ENCODE measurements at places on chromosomes 3 and 15. TPM values are rescaled to one million over a fixed set of nuclear protein-coding genes. Genes with fewer than 3 reads are reported as not detected.

GRCh38 chr3:169666376-169667165 is 3.1 kb upstream of the MECOM start:
- no peak overlapping the region for H3K4me3 ChIP-seq
- DNase-seq, result no peak
- peaks cover 88% of the 10 kb centered on the region for H3K27me3 ChIP-seq
- no peak overlapping the region for H3K27ac ChIP-seq
- H3K36me3 ChIP-seq, result no peaks in the 10 kb centered on the region
- 0 out of 2 replicates have a peak, but pooled peaks cover 5% of the 10 kb centered on the region for H3K4me1 ChIP-seq

Gene OCA2
- not detected for total RNA-seq

- no peak for DNase-seq
- H3K27me3 ChIP-seq, result no peaks in the 10 kb centered on the region
- no peaks in the 10 kb centered on the region for H3K36me3 ChIP-seq
- no peak overlapping the region for H3K4me3 ChIP-seq
- no peak overlapping the region for H3K27ac ChIP-seq
- H3K4me1 ChIP-seq, result peaks cover 15% of the 10 kb centered on the region
Measured at GRCh38 chr3:99559196-99559595, 79.2 kb upstream of the COL8A1 start.

GRCh38 chr3:21062831-21063294 is 688.1 kb downstream of the ZNF385D start:
- 0 out of 2 replicates have a peak, but pooled peaks cover 5% of the 10 kb centered on the region for H3K4me1 ChIP-seq
- no peaks in the 10 kb centered on the region for H3K27me3 ChIP-seq
- peak; percentile 33 for DNase-seq
- no peak overlapping the region for H3K4me3 ChIP-seq

- no peaks in the 10 kb centered on the region for H3K36me3 ChIP-seq
- H3K4me3 ChIP-seq, result no peak overlapping the region
- H3K4me1 ChIP-seq, result no peaks in the 10 kb centered on the region
- DNase-seq, result no peak
- H3K27ac ChIP-seq, result no peak overlapping the region
Measured at GRCh38 chr15:100311154-100311625, 30.6 kb downstream of the ADAMTS17 start.

DNA sequence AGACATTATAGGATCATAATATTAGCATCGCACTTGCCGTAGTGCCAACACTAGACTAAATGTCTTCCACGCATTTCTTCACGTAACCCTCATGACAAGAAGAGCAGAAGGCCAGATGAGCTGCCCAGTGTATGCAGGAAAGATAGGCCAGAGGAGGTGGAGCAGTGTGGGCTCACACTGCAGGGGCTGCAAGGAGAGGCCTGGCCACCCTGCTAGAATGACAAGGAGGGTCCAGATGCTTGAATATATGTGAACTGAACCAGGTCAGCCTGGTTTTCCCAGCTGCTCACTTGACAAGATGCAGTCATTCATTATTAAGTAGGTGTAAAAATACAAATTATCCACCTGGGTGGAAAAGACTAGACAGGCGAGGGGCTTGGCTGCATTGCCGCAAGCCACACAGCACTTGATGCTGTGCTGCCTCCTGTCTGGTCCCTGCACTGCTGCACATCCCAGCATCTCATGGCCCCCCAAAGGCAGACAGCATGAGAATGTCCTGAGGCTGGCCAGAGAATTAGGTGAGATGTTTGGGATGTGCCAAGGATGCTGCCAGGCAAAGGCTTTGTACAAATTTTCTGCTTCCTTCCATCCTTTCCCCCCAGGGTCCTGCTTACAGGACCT is 115.2 kb downstream of the NTRK3 start:
- H3K4me1 ChIP-seq, result no peaks in the 10 kb centered on the region
- H3K36me3 ChIP-seq, result no peaks in the 10 kb centered on the region
- no peak for DNase-seq
- H3K27ac ChIP-seq, result no peak overlapping the region

Gene ECE2
- total RNA-seq, result not detected

DNA sequence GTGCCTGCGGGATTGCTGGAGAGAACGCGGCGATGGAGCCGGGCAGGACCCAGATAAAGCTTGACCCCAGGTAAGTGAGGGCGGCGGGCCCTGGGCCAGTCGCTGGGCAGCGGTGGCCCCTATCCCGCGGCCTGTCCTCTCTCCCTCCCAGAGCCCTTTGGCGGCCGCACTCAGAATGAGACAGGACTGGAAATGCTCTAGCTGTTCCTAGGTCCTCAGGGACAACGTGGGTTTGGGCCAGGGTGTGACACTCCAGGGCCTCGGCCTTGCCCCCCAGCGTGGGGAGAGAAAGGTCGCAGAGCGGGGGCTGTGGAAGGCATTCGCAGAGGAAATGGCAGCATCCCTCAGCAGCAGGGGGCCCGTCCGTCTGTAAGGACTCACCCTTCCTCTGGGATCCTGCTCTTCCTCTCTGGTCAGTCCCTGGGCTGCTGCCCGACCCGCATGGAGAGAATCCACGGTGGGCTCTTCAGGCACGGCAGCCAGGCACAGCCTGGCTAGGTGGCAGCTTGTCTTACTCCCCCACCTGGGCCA is 412 bp downstream of the SLC51A start:
- no peaks in the 10 kb centered on the region for H3K27me3 ChIP-seq
- no peak overlapping the region for H3K4me3 ChIP-seq
- H3K27ac ChIP-seq, result no peak overlapping the region

GRCh38 chr3:172189213-172189612 is 149.8 kb downstream of the FNDC3B start:
- H3K36me3 ChIP-seq, result no peaks in the 10 kb centered on the region
- H3K27ac ChIP-seq, result peak overlapping the region; percentile 9
- no peak for DNase-seq
- no peak overlapping the region for H3K4me3 ChIP-seq
- peaks cover 5% of the 10 kb centered on the region for H3K4me1 ChIP-seq
- H3K27me3 ChIP-seq, result no peaks in the 10 kb centered on the region

Gene IGSF11
- not detected for total RNA-seq

GRCh38 chr15:48766196-48766595 is 44.7 kb downstream of the CEP152 start:
- H3K36me3 ChIP-seq, result peaks cover 4% of the 10 kb centered on the region
- H3K27ac ChIP-seq, result no peak overlapping the region
- no peak overlapping the region for H3K4me3 ChIP-seq
- H3K27me3 ChIP-seq, result no peaks in the 10 kb centered on the region
- DNase-seq, result peak; percentile 34

DNA sequence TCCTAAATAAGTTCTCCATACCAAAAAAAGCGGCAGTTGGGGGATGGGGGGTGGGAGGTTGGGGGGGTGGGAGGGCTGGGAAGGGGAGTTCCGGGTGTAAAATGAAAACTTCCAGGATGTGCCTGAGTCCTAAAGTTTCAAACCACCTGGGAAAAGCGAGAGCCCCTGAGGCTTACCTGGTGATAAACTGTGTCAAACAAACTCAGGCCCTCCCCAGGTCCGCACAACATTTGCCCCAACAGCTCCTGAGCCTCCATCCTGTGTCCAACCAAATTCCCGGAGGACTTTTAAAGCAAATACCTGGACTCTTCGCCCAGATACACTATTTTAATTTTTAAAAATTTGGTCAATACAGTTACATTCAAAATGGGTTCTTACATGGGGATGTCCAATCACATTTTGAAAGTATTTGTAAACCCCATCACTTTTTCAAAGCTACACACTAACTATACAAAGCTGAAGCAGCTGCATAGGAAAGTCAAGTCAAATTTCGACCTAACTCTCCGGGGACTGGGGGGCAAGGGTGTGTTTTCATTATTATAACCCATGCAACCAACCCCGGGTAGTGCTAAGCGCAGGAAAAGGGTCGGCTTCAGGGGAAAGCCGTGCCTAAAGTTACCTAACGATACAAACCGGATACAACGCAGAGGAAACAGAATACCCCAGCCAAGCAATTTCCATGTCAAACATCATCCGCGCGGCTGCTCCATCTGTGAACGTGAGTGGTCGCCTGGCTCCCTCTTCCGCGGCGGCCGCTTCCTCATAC is 685 bp upstream of the FOXB1 start:
- no peaks in the 10 kb centered on the region for H3K36me3 ChIP-seq
- no peak for DNase-seq
- peaks cover 97% of the 10 kb centered on the region for H3K27me3 ChIP-seq
- H3K4me1 ChIP-seq, result no peaks in the 10 kb centered on the region
- H3K4me3 ChIP-seq, result no peak overlapping the region
- no peak overlapping the region for H3K27ac ChIP-seq

Gene MASP1
- 32.1 TPM for total RNA-seq

DNA sequence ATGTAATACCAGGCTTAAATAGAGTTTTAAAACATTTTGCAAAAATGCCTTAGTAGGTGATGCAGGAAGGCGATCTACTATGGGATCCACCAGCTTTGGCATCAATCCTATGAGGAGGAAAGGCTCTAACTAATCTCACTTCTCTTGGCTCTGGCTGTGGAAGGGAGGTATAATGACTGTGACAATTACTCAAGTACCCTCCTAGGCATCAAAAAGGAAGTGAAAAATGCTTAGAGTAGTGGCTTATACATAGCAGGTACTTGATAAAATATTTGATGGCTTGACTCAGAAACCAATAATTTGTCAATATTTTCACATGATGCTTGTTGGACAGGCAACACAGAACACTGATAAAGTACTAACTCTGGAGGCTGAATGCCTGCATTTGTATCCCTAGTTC is 34.1 kb upstream of the SERPINI2 start:
- H3K4me3 ChIP-seq, result no peak overlapping the region
- no peaks in the 10 kb centered on the region for H3K4me1 ChIP-seq
- H3K27ac ChIP-seq, result no peak overlapping the region
- no peaks in the 10 kb centered on the region for H3K27me3 ChIP-seq

Gene CHRNA7
- under 0.01 TPM for total RNA-seq

DNA sequence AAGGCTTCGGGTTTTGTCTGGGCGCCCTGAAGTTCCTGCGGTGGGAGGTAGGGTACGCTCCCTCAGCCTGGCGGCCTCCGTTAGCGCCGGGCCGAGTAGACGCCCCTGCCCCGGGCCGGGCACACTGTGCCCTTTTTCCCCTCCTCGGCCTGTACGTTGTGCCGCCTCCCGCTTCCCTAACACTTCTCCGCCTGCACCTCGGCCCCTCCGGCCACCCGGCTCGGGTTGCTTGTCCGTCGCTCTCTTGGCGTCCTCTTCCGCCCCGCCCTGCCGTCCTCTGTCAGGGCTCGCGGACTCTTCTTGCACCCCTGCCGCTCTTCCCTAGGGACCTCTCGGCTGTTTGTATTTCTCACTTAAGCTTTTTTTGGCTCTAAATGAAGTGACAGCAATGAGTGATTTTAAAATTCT is 384 bp downstream of the KNL1 start:
- H3K27ac ChIP-seq, result peak overlapping the region; percentile 93
- H3K27me3 ChIP-seq, result no peaks in the 10 kb centered on the region
- H3K4me1 ChIP-seq, result no peaks in the 10 kb centered on the region
- H3K4me3 ChIP-seq, result peak overlapping the region; percentile 93

DNA sequence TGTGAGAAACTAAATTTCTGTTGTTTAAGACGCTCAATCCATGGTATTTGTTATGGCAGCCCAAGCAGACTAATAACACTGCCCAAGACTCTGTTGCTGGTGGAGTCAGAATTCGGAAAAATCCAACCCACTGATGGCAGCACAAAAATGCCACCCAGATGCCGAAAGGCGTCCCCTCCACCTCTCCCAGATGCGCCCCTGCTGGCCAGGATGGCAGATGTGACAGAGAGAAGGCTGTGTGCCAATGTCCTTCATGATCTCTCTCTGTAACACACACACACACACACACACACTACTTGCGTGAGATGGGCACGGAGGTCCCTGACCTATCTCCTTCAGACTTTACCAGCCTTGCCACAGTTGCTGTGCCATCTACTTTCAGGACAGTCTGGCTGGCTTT is 10.9 kb upstream of the LYSMD4 start:
- H3K27me3 ChIP-seq, result no peaks in the 10 kb centered on the region
- DNase-seq, result no peak
- no peaks in the 10 kb centered on the region for H3K36me3 ChIP-seq
- H3K27ac ChIP-seq, result no peak overlapping the region
- no peak overlapping the region for H3K4me3 ChIP-seq
- H3K4me1 ChIP-seq, result no peaks in the 10 kb centered on the region

- no peak overlapping the region for H3K27ac ChIP-seq
- H3K36me3 ChIP-seq, result 0 out of 2 replicates have a peak, but pooled peaks cover 3% of the 10 kb centered on the region
- peaks cover 29% of the 10 kb centered on the region for H3K4me1 ChIP-seq
- no peaks in the 10 kb centered on the region for H3K27me3 ChIP-seq
- no peak overlapping the region for H3K4me3 ChIP-seq
Measured at GRCh38 chr15:38316311-38316710, 63.7 kb downstream of the SPRED1 start.

Gene GPR149
- total RNA-seq, result not detected

- H3K36me3 ChIP-seq, result no peaks in the 10 kb centered on the region
- no peaks in the 10 kb centered on the region for H3K27me3 ChIP-seq
- peaks cover 5% of the 10 kb centered on the region for H3K4me1 ChIP-seq
- no peak for DNase-seq
Measured at GRCh38 chr15:82890995-82891390, 61.5 kb downstream of the HOMER2 start.

DNA sequence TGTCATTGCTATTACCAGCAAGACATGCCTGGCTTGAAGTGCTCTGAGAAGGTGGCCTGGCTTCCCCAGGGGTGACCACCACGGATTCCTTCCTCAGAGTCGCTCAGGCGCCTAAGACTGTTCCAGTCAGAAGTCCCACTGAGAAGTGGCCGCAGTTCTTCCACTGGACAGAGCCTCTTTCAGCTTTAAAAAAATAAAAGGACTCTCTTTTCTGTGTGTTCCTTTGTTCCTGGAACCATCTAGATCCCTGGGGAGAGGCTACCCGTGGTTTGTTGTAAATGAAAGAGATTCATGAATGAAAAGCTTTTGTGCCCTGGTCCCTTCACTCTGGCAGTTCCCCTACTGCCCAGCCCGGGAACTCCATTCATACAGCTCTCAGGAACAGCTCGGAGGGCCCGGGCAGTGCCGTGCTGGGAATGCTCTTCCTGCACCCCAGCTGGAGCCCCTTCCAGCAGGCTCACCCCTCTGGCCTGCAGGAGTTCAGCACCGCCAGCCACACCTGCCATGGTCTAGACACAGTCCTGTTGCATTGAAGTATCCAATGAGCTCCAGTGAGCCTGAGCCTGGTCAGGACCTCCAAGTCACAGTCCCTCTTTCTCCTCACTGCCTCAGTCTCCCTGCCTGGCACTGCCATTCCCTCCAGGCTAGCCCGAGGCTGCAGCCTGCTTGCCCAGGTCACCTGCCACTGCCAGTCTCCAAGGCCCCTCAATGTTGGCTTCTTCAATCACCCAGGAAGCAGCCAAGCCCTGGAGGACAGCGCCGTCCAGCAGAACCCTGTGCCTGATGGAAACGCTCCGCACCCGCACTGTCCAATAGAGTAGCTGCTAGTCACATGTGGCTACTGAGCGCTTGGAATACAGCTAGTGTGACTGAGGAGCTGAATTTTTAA is 75.4 kb downstream of the XXYLT1 start:
- no peaks in the 10 kb centered on the region for H3K36me3 ChIP-seq
- peaks cover 33% of the 10 kb centered on the region for H3K4me1 ChIP-seq
- no peak for DNase-seq
- H3K4me3 ChIP-seq, result no peak overlapping the region

GRCh38 chr3:83033133-83033532 is 1271.7 kb upstream of the GBE1 start:
- no peak overlapping the region for H3K27ac ChIP-seq
- H3K36me3 ChIP-seq, result no peaks in the 10 kb centered on the region
- no peak for DNase-seq
- H3K27me3 ChIP-seq, result no peaks in the 10 kb centered on the region
- H3K4me3 ChIP-seq, result no peak overlapping the region
- H3K4me1 ChIP-seq, result no peaks in the 10 kb centered on the region
